ENCODE measurements at places on chromosomes 5 and 9. TPM values are rescaled to one million over a fixed set of nuclear protein-coding genes. Genes with fewer than 3 reads are reported as not detected.

DNA sequence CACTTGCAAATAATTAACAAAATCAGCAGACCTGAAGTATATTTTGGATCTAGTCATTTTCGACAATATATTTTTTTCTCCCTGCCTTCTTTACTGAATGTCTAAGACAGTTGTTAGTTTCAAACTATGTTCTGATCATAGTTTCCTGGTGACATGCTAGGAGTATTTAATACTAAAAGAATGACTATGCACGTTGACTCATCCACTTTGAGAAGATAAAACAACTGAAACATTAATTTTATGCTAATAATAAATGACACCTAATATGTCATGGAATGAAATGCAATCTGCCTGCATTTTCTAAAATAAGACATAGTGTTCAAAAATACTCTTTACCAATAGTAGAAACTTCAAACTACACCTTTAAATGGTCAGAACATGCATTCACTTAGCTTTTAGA, 2123.7 kb upstream of the C9orf72 start:
- H3K36me3 ChIP-seq, result no peaks in the 10 kb centered on the region
- no peaks in the 10 kb centered on the region for H3K4me1 ChIP-seq
- DNase-seq, result no peak
- no peaks in the 10 kb centered on the region for H3K27me3 ChIP-seq
- no peak overlapping the region for H3K4me3 ChIP-seq

DNA sequence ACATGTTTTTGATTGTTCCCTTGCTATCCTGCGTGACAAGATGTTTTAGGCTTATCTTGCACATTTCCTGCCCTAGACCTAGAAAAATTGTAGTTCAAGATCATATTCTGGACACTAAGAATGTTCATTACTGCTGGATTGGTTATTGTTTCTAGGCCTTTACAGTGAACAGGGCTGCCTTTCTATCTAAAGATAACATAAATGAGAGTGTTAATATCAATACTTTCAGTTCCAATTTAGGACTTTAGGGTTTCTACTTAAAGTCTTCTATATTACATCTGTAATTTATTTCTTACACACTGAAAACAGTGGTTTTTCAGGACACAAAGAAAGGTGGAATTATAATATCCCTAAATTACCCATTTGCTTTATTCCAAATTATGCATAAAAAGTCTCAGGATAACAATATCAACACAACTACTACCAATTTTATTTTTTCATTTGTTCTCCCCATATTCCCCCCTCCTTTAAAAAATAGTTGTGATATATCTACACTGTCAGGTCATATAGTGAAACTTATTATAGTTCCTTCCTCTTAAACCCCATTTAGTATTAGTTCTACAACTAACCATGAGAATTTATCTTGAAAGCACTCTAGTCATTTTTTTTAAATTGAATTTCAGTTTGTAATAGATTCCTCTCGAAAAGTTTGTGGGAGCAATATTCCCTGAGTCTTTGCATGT, 293.9 kb upstream of the RIOK2 start:
- no peak overlapping the region for H3K4me3 ChIP-seq
- no peak overlapping the region for H3K27ac ChIP-seq
- H3K4me1 ChIP-seq, result no peaks in the 10 kb centered on the region

GRCh38 chr9:127509955-127510299, 58.6 kb downstream of the LRSAM1 start:
- no peak overlapping the region for H3K27ac ChIP-seq
- no peaks in the 10 kb centered on the region for H3K4me1 ChIP-seq
- H3K27me3 ChIP-seq, result no peaks in the 10 kb centered on the region
- H3K36me3 ChIP-seq, result peaks cover 8% of the 10 kb centered on the region

DNA sequence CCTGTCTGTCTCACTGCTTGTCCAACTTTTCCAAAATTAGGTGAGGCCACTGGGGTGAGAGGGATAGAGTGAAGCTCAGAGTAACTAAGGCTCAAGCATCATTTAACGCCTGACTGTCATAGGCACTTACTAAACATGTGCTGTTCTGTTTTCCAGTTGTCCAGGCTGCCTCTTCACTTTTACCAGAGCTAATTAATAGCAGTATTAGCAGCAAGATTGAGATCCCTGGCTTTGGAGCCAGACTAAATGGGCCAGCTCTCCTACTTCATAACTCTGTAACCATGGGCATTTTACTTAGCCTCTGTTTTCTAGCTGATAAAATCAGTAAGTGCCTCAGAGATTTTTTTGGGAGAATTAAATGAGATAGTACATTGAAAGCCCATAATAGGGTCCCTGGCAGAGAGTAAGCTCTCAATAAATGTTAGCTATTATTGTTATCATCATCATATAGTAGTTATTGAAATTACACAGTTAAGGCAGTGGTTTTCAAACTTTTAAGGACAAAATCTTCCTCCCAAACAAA, 146.2 kb upstream of the LHFPL2 start:
- H3K4me1 ChIP-seq, result no peaks in the 10 kb centered on the region
- H3K4me3 ChIP-seq, result no peak overlapping the region
- H3K27me3 ChIP-seq, result no peaks in the 10 kb centered on the region

DNA sequence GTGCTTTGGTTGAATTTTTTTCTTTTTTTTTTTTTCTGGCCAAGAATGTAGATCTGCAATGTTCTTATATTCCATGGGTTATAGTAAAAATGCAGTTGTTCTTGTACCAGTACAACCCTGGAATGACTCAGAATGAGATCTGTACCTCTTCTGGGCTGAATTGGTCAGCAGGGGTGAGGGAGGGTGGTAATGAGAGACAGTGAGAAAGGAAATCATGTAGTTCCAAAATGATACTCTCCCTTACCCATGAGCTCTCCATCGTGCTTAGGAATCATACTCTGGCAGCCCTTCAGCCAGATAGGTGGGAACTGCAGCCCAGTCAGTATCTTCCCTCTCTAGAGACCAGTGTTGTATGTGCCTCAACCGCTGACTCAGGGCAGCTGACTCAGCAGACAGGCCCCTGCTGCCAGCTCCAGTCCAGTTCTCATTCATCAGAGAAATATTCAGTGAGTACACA, 2.1 kb upstream of the GLIS3 start:
- no peak overlapping the region for H3K27ac ChIP-seq
- peak overlapping the region; percentile 26 for H3K4me3 ChIP-seq
- peaks cover 14% of the 10 kb centered on the region for H3K27me3 ChIP-seq
- H3K4me1 ChIP-seq, result peaks cover 21% of the 10 kb centered on the region
- H3K36me3 ChIP-seq, result peaks cover 4% of the 10 kb centered on the region

- no peak overlapping the region for H3K4me3 ChIP-seq
- H3K27ac ChIP-seq, result no peak overlapping the region
- no peak for DNase-seq
- H3K4me1 ChIP-seq, result no peaks in the 10 kb centered on the region
- H3K36me3 ChIP-seq, result no peaks in the 10 kb centered on the region
Measured at GRCh38 chr9:110977259-110977709, 61.0 kb downstream of the LPAR1 start.

GRCh38 chr5:88269222-88269771, 652 bp upstream of the TMEM161B start:
- peak overlapping the region; percentile 98 for H3K27ac ChIP-seq
- no peaks in the 10 kb centered on the region for H3K27me3 ChIP-seq
- no peak for DNase-seq
- peak overlapping the region; percentile 98 for H3K4me3 ChIP-seq

DNA sequence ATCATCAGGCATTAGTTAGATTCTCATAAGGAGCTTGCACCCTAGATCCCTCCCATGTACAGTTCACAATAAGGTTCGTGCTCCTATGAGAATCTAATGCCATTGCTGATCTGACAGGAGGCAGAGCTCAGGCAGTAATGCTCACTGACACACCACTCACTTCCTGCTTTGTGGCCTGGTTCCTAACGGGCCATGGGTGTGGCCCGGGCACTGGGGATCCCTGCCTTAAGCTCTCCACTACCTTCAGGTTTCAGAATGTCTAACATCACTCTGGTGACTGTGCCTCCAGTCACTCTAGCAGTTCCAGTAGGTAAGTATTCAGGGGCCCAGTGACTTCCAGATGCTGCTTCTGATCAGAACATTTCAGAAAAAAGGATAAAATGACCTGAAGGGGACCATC, 152.4 kb downstream of the LRRC70 start:
- peaks cover 13% of the 10 kb centered on the region for H3K36me3 ChIP-seq
- H3K27ac ChIP-seq, result no peak overlapping the region
- no peaks in the 10 kb centered on the region for H3K4me1 ChIP-seq
- no peak for DNase-seq
- no peaks in the 10 kb centered on the region for H3K27me3 ChIP-seq
- no peak overlapping the region for H3K4me3 ChIP-seq

DNA sequence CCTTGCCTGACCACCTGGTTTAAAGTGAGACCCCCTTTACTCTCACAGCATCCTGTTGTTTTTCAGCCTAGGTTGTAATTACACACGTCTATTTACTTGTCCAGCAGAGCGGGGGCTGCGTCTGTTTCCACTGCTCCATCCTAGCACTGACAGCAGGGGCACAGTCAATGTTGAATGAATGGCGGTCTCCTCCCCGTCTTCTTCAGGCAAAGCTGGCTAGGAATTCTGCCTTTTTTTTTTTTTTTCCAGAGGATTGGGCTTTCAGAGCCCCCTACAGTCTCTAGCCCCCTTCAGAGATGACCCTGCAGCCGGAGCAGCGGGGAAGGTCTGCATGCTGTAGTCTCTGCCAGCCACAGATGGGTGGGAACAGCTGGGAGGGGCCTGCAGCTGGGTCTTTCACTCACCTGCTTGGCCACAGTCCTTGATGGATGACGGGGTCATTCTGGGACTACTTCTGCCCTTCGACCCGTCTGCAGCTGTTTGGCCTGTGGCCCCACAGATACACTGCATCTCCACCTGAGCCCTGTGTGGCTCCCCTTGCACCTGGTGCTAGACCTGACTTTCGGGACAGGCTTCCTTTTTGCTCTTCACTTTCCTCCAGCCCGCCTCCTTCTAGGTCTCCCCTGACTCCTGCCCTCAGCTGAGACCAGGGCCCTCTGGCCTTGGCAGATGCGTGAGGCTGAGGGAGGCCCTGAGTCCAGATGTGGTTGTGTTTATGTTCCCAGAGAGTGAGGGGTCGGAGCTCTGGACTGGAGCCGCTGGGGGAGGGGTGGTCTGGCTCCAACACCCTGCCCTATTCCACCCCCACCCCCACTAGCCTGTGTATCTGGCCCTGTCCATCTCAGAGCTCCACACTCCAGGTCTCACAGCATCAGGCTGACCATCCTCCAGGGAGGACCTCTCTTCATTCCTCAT, 8.0 kb downstream of the PITX1 start:
- H3K27ac ChIP-seq, result no peak overlapping the region
- peaks cover 38% of the 10 kb centered on the region for H3K27me3 ChIP-seq
- no peak overlapping the region for H3K4me3 ChIP-seq
- H3K4me1 ChIP-seq, result peaks cover 17% of the 10 kb centered on the region
- DNase-seq, result no peak
- H3K36me3 ChIP-seq, result peaks cover 3% of the 10 kb centered on the region

- peaks cover 9% of the 10 kb centered on the region for H3K36me3 ChIP-seq
- H3K27me3 ChIP-seq, result no peaks in the 10 kb centered on the region
- H3K27ac ChIP-seq, result no peak overlapping the region
- no peak overlapping the region for H3K4me3 ChIP-seq
- no peak for DNase-seq
Measured at GRCh38 chr9:75974016-75974766, 83.7 kb downstream of the PCSK5 start.

GRCh38 chr5:9054322-9054721, 491.6 kb downstream of the SEMA5A start:
- H3K36me3 ChIP-seq, result no peaks in the 10 kb centered on the region
- H3K4me1 ChIP-seq, result no peaks in the 10 kb centered on the region
- no peak overlapping the region for H3K4me3 ChIP-seq
- H3K27ac ChIP-seq, result no peak overlapping the region

- no peaks in the 10 kb centered on the region for H3K4me1 ChIP-seq
- DNase-seq, result no peak
- H3K36me3 ChIP-seq, result no peaks in the 10 kb centered on the region
- no peaks in the 10 kb centered on the region for H3K27me3 ChIP-seq
Measured at GRCh38 chr5:45376417-45376816, 319.8 kb downstream of the HCN1 start.

GRCh38 chr9:86350006-86350760, 4.0 kb downstream of the TUT7 start:
- no peak for DNase-seq
- peaks cover 49% of the 10 kb centered on the region for H3K36me3 ChIP-seq
- no peaks in the 10 kb centered on the region for H3K27me3 ChIP-seq
- H3K4me3 ChIP-seq, result peak overlapping the region; percentile 82
- H3K27ac ChIP-seq, result no peak overlapping the region

DNA sequence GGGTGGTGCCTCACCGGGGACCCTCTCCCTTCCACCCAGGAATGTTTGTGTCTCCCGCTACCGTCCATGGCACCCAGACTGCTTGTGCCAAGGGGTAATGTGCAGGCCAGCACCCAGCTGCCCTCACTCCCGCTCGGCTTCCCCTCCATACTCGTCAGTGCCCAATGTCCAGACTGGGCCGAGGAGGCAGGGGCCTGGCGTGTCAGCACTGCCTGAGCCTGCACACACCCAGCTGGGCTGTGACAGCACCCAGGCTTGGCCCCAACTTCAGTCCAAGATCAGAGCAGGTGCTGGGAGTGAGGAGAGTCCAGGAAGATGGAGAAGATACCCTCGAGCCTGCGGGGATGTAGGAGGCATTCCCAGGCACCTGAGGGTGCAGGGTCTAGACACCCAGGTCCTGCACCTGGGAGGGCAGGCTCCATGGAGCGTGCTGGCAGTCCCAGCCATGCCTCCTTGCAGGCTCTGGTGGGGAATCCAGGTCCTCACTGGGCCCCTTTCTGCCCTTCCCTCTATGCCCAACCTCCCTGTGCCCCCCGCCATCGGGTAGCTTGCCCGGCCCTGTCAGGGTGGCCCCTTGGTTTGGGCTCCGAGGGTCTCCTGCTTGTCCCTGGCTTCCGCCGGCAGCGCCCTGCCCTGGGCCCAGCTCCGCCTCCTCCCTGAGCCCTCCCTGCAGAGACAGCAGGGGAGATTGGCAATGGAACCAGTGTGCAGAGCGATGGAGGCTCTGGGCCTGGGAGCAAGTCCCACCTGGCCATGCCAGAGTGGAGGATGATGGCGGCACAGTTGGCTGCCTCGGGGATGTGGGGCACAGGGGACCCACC, 250.8 kb upstream of the EDIL3 start:
- no peaks in the 10 kb centered on the region for H3K36me3 ChIP-seq
- DNase-seq, result no peak
- H3K27ac ChIP-seq, result no peak overlapping the region
- no peaks in the 10 kb centered on the region for H3K27me3 ChIP-seq
- H3K4me1 ChIP-seq, result no peaks in the 10 kb centered on the region
- no peak overlapping the region for H3K4me3 ChIP-seq

DNA sequence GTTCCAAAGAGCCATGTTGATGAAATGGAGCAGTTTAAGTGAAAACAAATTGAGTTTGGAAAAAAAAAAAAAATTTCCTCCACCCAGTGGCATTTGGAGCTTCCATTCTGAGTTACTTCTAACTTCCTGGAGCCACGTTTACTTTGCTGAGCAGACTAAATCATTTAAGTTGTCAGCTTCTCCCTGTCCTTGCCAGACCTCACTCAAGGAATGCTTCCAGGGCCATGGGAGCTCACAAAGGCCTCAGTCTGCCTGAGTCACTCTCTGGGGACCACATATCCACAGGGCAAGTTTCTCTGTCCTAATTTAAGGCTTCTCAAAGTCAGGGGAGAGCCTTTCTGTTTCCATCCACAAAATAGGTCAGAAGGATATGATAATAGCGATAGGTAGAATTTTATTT, 210.3 kb upstream of the TNC start:
- H3K4me1 ChIP-seq, result no peaks in the 10 kb centered on the region
- H3K4me3 ChIP-seq, result no peak overlapping the region
- no peak for DNase-seq
- H3K27me3 ChIP-seq, result peaks cover 12% of the 10 kb centered on the region
- H3K36me3 ChIP-seq, result no peaks in the 10 kb centered on the region
- no peak overlapping the region for H3K27ac ChIP-seq

- H3K36me3 ChIP-seq, result peaks cover 5% of the 10 kb centered on the region
- no peaks in the 10 kb centered on the region for H3K27me3 ChIP-seq
- H3K27ac ChIP-seq, result no peak overlapping the region
- H3K4me1 ChIP-seq, result peaks cover 95% of the 10 kb centered on the region
Measured at GRCh38 chr5:14587150-14587549, 5.6 kb downstream of the OTULINL start.

The ETF1 gene
- 49.0 TPM for total RNA-seq

The IGFBPL1 gene
- total RNA-seq, result not detected

The SMIM23 gene
- total RNA-seq, result not detected

The TAF11L5 gene
- total RNA-seq, result not detected

The SPATA9 gene
- not detected for total RNA-seq

The RNF180 gene
- total RNA-seq, result not detected

Measured in naive thymus-derived CD8-positive, alpha-beta T cell (primary cell).